ENCODE measurements at places on chromosomes 6 and 20.

GRCh38 chr20:37383229-37383989 lies 37.5 kb downstream of the SRC start:
- no peak for DNase-seq

DNA sequence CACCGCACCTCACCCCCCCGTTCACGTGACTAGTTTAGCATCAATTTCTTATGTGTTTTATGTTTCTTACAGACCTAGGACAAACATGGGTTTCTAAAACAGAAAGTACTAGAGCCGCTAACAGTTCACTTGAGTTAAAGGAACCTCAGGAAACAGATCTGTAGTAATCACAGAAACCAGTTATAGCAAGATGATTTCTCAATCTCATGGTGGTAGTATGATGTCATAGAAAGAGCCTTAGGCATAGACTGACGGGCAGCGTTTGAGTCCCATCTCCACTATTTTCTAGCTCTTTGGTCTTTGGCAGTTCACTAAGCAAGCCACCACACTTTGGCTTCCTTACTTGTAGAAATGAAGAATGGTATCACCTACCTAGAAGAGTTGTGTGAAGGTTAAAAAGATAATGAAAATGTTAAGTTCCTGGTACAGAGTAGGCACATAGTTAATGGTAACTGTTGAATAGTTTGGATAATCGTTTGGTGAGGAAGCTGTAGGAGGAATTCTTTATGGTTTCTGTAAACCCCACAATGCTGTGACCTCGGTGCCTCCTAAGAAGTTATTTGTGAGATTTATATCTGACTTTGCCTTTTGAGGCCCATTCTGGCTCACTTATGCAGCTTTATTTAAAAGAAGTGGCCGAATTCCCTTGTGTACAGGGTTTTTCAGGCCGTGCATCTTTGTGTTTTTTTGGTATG lies 21.3 kb downstream of the CTNNBL1 start:
- DNase-seq, result no peak

GRCh38 chr6:33875141-33875581 lies 71.4 kb upstream of the MLN start:
- DNase-seq, result no peak

- DNase-seq, result no peak
Observed at GRCh38 chr20:18722371-18722770, 91.2 kb upstream of the SCP2D1 start.

DNA sequence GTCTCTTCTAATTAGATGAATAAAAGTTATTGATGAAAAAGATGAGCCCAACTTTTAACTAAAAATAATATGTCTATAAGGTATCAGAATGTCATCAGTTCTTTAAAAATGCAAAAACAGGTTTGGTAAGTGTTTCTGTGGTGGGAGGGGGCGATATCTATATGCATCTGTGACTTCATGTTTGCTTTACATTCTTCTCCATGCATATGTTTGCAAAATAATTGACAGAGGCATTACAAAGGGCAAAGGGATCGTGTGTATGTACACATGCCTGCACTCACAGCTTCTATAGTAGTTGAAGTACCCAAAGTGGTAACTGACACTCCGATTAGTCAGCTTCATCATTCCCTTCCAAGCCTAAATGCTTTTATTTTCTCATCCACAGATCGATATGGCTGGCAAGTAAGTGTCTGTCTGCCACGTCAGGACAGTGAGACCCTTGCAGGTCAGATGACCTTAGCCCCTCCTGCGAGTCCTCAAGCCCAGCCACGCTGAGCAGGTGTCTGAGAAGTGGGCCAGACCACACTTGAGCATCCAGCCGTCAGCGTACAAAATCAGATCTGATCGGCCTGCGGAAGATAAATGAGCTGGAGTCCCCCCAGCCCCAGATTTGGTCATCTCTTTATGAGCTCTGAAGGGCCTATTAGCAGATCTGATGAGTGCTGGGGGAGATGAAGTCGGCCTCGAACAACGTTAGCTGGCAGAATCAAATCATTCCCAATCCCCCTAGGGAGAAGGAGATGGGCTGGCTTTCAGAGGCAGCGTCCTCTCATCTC lies 369.1 kb downstream of the MAFB start:
- no peak for DNase-seq

DNA sequence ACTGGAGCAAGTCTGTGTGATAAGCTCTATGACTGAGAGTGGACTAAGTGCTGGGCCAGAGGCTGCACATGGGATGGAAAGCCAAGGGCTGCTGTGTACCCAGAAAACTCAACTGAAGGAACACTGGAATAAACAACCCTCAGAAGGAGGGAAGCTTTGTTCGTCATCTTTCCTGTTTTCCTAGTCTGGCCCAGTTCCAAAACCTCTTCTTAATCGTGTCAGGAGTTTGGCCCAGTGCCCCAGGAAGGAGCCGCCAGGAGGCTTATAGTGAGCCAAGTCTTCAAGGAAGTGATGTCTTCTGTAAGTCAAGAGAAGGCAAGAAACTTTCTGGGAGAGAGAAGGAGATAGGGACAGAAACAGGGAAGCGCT lies 23.3 kb upstream of the TOP1 start:
- DNase-seq, result peak; percentile 9

DNA sequence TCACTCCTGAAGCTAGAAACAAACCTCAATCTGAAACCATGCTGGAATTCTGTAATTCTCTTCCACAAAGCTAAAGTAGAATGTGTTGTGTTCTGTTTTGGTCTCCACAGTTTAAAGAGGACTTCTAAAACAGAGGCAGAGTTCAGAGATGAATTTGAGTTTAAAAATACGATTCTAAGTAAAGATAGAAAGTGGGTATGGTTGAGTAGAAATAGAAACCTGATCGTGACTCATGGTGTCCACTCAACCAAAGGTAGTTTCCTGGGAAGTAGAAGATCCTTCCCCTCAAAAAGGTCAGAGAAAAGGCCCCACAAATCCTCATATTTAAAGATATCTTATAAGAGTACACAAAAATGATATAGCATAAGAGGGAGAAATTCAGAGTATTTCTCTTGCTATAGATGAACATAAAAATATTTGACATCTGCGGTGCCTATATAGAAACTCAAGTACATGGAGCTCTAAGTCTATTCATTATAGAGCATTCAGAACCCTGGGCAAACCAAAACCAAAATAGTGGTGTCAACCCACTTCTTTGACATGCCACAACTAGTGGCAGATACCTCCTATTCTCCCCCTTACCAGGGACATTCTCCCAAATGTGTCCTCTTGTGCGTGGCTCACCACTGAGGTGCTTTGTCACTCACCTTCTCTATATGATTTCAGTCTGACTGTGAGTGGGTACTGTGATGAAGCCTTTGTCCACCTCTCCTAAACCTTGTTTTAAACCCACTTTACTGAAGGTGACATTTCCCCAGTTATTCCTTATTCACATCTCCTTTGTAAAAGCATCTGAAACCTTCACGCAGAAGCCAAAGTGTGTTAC lies 84.5 kb downstream of the PLCB1 start:
- no peak for DNase-seq

DNA sequence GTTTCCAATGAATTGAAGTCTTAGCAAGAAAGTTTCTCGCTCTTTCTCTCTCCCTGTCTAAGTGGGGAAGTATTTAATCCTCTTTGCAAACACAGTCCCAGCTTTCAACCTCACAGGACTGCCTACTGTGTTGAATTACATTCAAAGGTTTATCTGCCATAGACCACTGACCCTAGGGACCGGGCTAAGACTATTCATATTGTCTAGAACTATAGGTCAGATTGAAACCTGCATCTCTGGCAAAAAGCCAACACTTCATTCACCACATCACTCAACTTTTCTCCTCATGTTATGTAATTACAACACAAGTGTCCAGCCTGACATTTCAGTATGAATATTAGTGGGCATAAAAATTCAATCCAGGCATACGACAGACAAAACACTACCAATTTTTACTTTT lies 314.7 kb upstream of the RSPO3 start:
- no peak for DNase-seq

DNA sequence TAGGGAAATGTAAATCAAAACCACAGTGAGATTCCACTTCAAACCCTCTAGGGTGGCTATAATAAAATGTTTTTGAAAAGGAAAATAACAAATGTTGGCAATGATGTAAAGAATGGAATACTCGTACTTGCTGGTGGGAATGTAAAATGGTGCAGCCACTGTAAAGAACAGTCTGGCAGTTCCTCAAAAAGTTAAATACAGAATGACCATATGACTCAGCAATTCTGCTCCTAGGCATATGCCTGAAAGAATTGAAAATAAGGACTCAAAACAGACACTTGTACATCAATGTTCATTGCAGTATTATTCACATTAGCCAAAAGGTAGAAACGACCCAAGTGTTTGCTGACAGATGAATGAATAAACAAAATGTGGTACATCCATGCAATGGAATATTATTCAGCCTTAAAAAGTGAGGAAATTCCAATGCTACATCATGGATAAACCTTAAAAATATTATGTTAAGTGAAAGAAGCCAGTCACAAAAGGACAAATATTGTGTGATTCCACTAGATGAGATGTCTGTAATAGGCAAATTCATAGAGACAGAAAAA lies 10.2 kb upstream of the RNF114 start:
- DNase-seq, result no peak

GRCh38 chr6:155340464-155341129 lies 26.3 kb upstream of the TFB1M start:
- DNase-seq, result no peak

DNA sequence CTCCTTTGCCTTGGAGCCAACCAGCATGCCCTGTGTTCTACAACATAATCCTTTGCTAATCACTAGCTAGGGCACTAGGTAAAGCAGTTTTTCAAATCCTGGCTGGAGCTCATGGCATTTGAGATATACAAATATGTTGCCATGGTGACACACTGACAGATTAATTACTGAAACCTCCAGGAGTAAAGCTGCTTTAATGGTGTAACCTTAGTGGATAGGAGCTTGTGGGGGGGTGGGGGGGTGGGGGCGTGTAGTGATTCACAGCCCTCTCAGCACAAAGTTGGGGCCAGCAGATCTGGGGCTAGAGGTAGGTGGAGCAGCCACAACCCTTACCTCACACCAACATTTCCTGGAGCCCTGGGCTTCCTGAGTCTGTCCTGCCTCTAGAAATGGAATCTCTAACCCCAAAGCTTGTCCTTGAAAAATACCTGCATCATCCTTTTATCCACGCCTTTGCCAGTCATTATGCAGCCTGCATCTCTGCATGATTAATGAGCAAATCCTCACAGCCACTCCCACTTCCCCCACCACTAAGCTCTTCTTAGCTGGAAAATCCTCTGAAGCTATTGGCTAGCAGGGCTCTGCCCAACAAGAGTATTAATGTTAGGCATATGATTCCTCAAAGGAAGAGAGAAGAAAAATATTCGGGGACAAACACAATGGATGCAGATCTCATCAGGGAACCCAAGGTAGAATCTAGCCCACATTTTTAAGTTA lies 84.5 kb upstream of the PRND start:
- DNase-seq, result no peak

- no peak for DNase-seq
Observed at GRCh38 chr6:83057705-83058321, 7.8 kb downstream of the UBE3D start.

GRCh38 chr6:37121556-37121955 lies 48.4 kb upstream of the PIM1 start:
- no peak for DNase-seq

DNA sequence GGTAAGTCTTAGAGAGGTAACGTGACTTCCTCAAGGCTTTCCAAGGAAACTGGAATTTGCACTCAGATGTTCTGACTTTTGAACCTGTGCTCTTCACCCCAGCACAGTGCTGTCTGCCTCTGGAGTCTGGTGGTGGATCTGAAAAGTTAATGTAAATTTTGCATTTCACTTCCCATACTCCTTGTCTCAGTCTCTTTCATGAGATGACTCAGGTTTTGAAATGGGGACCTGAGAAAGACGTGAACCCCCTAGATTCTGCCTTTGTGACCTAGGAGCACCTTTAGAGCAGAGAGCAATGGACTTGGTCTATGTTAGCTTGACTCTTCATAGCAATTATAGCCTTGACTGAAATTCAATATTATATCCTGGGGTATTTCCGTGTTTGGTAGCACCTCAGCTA lies 223.0 kb downstream of the QKI start:
- no peak for DNase-seq

GRCh38 chr6:12865671-12866181 lies 149.2 kb downstream of the PHACTR1 start:
- DNase-seq, result no peak
